Activated CD8-positive, alpha-beta T cell treated with anti-CD3 and anti-CD28 coated beads, Interleukin-2, amount 10 ng/mL, durations not matched to agents 7 days and 5 days (primary cell): ENCODE measurements at places on chromosomes 12 and 14. TPM values are rescaled to one million over a fixed set of nuclear protein-coding genes. Genes with fewer than 3 reads are reported as not detected.

The BIN2 gene
- 161 TPM for total RNA-seq

The PRKD1 gene
- not detected for total RNA-seq

The PIWIL1 gene
- total RNA-seq: not detected

The CCDC85C gene
- 7.5 TPM for total RNA-seq

The RHEBL1 gene
- 9.5 TPM for total RNA-seq

The P2RX7 gene
- 9.7 TPM for total RNA-seq

The SRSF9 gene
- total RNA-seq: 219 TPM
